ENCODE measurements at places on chromosomes 11 and 22.

DNA sequence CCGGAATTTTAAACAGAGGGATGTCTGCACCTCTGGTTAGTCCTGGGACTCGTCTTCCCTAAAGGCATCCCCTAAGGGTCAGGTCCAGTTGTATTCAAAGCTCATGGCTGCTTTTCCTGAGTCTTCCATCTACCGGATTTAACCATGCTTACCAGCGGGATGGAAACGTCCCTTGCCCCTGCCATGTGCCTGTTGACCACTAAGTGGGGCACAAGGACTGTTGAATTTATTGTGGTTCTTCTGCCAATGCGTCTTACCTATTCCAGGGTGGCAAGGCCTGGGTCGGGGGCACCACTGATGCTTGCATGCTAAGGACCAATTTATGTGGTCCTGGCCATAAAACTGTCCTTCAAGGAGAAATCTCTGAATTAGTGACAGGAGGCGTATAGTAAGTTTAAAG lies 25.6 kb downstream of the ANKRD42 start:
- no peak for DNase-seq

DNA sequence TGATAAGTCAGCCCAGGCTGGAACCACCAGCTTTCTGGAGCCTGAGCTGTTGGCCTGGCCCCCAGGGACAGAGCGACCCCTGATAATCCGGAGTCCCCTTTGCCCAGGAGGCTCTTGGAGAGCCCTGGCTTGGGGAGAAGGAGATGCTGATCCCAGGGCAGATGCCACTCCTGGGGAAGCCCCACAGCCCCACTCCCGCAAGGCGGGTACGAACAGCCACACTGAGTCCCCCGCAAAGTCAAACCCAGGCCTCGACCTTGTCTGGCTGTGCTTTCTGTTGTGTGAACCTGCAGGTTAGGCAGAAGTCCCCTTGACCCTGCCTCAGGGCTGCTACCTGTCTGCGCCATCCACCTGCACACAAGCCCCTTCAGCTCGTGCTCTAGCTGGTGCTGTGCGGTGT lies 108.0 kb downstream of the KCNQ1OT1 start:
- DNase-seq: no peak

- no peak for DNase-seq
Observed at GRCh38 chr22:30392661-30393321, 4.0 kb upstream of the SEC14L2 start.

- no peak for DNase-seq
Observed at GRCh38 chr11:61769169-61769920, 16.9 kb downstream of the MYRF start.

DNA sequence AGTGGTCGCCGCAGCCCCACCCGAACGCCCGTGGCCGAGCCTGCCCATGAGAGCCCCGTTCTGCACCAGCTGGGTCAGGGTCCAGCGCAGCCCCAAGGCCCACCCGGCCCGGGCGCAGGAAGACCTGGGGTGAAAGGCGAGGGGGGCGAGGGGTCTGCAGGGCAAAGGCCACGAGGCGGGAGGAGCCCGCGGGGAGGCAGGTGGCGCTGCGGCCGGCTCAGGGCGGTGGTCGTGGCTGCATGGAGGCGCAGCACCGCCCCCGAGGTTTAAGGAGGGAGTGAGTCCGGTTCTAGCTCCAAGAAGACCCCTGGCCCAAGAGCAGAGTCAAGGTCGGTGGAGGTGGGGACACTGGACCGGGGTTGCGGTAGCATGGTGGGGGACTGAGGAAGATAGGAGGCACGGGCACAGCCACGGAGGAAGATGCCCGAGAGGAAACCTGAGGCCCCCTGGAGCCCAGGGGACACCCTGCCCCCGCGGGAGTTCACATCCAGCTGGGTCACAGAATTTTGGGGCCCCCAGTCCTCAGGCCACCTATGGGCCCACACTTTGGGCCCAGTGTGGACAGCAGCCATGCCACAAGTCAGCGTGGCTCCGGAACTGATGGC lies 514 bp upstream of the HDAC10 start:
- no peak for DNase-seq

GRCh38 chr11:128983023-128983422 lies 40.4 kb upstream of the TP53AIP1 start:
- DNase-seq: no peak

- no peak for DNase-seq
Observed at GRCh38 chr22:49269928-49270327, 557.7 kb downstream of the BRD1 start.

DNA sequence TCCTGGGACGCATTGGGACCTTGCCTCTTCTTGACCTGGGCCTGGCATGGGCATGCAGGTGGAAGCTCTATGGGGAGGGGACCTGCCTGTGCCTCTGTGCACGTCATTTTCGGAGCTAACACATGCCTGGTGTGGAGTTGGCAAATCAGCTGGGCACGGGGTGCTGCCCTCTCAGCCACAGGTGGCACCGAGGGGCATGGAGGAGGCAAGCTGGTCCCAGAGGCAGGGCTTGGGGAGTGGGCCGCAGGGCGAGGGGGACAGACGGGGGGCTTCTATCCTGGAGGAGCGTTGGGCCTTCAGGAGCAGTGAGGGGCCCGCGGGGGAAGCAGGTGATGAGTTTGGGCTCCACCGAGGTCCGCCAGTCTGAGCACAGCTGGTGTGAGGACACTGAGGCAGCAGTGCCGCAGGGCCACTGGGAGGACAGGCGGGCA lies 362.0 kb downstream of the TBC1D22A start:
- no peak for DNase-seq

- no peak for DNase-seq
Observed at GRCh38 chr11:29296680-29297079, 720.1 kb downstream of the KCNA4 start.

GRCh38 chr11:101508370-101508769 lies 75.4 kb downstream of the TRPC6 start:
- no peak for DNase-seq

DNA sequence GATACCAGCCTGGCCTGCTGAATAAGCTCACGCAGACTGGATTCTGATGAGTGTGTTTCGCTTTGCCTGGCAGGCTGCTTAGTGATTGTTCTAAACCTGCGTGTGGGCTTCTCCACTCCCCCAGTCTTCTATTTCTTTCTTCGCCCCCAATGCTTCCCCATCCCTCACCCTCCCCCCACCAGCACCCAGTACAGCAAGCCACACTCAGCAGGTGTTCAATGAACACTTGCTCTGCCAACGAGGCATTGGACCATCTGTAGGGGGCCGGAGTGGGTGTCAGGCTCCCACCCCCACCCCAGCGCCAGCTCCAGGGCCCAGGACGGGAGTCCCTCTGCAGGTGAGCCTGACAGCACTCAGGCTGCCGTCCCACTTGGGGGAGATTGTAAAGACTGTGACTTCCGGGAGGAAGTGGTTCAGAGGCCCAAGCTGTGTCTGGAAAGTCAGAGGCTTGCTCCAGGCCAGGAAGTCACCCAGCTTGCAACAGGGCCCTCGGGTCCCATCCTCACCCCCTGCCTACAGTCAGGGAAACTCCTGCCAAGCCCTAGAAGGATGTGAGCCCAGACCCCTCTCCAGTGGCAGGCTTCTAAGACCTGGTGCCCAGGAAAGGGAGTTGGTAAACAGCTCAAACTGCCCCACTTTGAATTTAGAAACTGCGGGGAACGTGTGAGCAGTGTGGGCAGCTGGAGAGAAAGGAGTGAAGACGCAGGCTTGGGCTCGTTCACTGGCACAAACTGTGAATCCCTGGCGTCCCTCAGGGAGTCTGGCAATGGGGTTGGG lies 66.3 kb upstream of the PRDM11 start:
- DNase-seq: no peak

DNA sequence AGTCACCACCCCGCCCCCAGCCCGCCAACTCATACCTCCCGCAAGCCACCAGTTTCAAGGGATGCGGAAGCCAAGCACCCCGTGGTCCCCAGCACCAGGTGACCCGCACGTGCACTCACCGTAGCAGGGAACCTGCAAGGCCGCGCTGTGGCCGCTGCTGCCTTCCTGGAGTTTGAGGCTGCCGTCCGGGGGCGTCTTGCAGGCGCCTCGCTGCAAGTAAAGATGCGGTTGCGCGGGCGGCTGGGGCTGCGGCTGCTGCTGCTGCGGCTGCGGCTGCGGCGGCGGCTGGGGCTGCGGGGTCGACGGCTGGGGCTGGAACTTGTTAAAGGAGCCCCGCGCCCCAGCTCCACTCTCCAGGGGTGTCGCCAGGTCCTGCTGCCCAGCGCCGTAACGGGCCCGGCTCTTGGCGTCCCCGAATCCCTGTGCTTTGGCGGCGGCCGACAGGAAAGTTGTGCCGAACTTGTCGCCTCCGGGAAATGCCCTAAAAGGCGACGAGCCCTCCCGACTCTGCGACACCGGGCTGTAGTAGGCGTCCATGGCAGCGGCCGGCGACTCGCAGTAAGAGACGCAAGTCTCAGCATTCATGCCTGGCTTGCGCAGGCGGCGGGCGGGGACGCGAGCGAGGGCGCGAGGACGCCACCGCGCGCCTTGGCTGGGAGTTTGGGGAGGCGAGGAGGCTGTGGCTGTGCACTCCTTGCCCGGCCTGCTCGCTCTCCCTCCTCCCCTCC lies at the start of gene ALX4:
Gene ALX4 (minus strand): TSS at position 662 of the 728 bp plus-strand sequence. CDS start 77 bp downstream, at position 585.
- DNase-seq: no peak

DNA sequence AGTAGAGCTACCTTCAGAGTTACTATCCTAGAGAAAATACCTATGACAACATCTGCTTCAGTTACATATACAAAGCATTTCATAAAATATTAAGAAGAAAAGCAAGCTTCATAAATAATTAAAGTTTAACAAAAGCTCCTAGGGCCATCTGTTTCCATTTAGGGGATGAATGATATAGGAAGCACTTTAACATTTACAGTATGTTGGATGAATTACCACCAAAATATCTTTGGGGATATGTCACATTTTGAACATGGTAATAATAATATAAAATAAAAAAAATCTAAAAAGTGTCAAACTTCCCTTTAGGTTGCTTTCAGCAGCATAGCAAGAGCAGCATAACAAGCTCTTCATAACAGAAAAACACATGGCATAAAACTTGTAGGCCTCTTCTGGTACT lies 104.6 kb downstream of the ATG16L2 start:
- DNase-seq: peak; percentile 60

DNA sequence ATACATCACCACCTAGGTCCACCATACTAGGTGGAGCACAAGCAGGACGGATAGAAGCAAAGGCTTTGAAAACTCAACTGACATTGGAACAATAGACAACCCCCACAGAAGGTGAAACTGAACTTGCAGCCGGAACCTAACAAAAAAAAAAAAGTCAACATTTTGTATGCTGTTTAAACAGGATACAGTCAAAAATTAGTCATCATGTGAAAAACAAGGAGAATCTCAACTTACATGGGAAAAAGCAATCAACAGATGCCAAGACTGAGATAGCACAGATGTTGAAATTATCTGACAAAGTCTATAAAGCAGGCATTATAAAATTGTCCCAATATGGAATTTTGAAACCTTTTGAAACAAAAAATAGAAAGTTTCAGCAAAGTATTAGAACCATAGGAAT lies 123.8 kb downstream of the RAB38 start:
- no peak for DNase-seq

DNA sequence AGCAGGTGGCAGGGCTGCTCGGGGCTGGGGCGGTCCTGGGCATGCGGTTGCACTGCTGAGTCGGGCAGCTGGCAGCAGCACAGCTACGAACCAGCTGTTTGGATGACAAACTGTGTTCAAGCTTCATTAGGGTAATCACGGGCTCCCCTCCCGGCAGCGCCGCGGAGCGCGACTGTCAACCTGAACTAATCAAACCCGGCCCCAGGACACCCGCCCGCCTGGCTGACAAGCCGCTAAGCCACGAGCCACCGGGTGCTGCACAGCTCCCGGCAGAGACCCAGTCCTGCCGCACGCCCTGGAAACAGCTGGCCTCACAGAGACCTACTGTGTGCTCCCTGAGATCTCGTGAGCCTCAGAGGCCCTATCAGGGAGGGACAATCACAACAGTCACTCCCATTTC lies 60.6 kb upstream of the TCF20 start:
- no peak for DNase-seq

- no peak for DNase-seq
Observed at GRCh38 chr11:93219440-93219839, 21.6 kb upstream of the SLC36A4 start.

- DNase-seq: no peak
Observed at GRCh38 chr11:69398529-69399492, 82.7 kb upstream of the LINC01488 start.

GRCh38 chr11:18485913-18486528 lies 30.4 kb downstream of the LDHAL6A start:
- DNase-seq: no peak

GRCh38 chr22:20036084-20036482 lies 15.2 kb downstream of the TANGO2 start:
- DNase-seq: no peak

- DNase-seq: no peak
Observed at GRCh38 chr22:25365491-25366261, 146.2 kb downstream of the CRYBB2 start.

DNA sequence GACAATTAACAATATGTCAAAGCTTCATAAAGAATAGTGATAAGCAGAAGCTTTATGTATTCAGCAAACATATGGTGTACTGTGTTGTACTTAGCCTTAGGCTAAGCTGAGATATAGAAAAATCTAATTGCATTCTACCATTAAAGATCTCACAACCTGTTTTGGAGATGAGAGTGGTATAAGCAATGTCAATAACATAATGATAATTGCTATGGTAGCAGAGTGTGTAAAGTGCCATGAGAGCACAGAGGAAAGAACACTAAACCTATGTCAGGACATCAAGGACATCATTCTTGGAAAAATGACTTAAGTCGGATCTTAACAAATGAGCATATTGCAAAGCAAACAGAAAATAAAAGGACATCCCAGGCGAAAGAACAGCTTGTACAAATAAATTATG lies 28.6 kb upstream of the ANGPTL5 start:
- DNase-seq: no peak

GRCh38 chr22:28379075-28379779 lies 300.4 kb downstream of the TTC28 start:
- no peak for DNase-seq

- DNase-seq: peak; percentile 36
Observed at GRCh38 chr22:32079130-32080089, 36.3 kb downstream of the SLC5A1 start.

DNA sequence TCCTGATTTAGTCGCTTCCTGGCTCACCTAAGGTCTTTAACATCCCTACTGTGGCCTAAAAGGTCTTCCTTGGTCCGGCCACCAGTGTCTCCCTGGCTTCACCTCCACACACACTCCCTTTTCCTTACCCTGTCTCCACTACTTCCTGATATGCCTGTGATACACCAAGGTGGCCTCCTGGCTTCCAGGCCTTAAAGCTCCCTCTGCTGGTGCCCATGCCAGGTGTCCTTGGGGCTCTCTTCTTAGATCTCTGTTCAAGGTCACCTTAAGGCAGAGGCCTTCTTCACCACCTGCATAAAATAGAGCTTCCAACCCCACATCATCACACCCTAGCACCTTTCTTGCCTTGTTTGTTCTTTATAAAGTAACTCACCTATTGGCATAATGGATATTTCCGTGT lies 787.7 kb downstream of the NTM start:
- no peak for DNase-seq

DNA sequence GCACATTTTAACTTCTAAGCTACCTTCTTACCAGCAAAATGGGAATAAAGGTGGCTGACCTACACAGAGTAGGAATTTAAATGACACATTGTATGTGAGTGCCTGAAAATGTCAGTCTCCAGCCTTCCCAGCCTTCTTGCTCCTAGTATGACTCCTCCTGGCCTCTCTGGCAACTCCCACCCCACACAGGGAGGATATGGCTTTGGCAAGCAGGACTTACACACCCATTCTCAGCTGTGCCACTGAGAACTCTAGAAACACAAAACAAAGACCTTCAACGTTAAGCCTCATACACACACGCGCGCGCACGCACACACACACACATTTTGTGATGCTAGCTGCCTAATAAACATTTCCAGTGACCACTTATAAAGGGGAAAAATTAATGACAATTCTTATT lies 65.8 kb downstream of the PACSIN2 start:
- DNase-seq: no peak

GRCh38 chr11:1307998-1308742 lies 1.3 kb downstream of the TOLLIP start:
- DNase-seq: no peak

- no peak for DNase-seq
Observed at GRCh38 chr11:2390091-2390724, 10.3 kb upstream of the TSSC4 start.
